T-helper 22 cell (primary cell): ENCODE measurements at places on chromosomes 11 and 22.

DNA sequence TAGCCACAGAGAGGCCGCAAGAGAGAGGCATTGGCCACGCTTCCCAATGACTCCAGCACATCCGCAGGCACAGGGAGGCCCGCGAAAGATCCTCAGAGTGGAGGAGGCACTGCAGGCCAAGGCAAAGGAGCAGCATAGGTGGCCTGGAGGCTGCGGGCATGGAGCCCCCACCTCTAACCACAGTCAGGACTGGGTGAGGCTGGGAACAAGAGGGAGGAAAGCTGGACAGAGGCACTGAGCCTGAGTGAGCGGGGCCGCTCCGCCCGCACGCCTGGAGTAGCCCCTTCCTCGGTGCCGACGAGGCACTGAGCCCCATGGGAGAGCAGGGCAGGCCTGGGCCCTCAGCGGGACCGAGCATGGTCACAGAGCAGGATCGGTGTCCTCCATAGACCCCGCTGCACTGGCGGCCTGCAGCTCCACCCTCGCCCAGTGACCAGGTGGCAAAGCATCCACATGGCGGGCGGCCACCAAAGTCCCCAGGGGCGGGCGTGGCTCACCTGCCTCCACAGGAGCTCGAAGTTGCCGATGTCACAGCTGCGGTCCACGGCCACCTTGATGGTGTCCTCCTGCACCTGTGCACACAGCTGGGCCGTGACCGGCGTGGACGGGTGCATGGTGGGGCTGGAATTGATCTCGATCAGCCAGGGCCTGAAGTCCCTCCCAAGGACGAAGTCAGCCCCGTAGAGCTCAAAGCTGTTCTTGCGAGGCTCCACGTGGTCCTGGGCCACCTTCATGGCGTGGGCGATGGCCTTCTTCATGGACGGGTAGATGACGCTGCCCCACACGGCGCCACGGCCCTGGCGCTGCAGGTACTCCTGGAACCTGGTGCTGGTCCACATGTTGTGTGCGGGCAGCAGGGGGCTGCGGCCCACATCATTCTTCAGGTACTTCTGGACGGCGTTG, 18.9 kb upstream of the IL17REL start:
- no peak for DNase-seq

DNA sequence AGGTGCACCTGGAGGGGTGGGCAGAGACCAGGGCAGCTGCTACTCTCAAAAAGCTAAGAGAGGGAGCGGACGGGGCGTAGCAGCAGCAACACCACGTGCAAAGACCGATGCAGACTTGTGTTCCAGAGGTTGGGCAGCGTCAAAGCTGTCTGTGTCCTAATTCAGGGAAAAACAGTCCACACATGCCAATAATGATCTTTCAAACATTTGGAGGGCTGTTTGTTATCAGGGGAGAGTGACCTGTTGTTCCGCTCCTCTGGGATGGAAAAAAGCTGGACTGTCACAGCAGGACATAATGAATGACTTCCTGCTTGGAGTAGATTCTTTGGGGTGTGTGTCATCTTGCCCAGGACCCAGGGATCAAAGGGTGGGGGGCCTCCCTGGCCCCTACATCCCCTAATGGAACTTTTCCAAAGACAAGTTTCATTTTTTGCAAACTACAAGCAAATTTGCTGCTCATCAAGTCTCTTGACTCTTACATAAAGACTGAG, 6.2 kb upstream of the FBLN1 start:
- DNase-seq: no peak

DNA sequence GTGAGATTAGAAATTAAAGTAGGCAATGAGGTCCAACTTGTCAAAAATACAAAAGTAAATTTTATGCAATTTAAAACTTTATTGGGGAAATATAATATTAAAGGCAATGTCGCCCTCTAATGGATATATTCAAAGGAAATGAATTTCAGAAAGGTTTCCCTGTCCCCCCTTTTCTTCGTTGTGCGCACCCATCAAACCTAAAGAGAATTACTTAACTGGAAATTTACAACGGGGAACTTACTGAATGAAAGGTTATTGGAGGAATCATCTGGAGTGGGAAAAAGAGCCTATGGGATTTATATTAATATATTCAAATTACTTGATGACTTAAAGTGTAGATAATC, 1.7 kb upstream of the ABTB2 start:
- no peak for DNase-seq

- no peak for DNase-seq
Measured at GRCh38 chr11:100929377-100929776, 200.2 kb downstream of the PGR start.

DNA sequence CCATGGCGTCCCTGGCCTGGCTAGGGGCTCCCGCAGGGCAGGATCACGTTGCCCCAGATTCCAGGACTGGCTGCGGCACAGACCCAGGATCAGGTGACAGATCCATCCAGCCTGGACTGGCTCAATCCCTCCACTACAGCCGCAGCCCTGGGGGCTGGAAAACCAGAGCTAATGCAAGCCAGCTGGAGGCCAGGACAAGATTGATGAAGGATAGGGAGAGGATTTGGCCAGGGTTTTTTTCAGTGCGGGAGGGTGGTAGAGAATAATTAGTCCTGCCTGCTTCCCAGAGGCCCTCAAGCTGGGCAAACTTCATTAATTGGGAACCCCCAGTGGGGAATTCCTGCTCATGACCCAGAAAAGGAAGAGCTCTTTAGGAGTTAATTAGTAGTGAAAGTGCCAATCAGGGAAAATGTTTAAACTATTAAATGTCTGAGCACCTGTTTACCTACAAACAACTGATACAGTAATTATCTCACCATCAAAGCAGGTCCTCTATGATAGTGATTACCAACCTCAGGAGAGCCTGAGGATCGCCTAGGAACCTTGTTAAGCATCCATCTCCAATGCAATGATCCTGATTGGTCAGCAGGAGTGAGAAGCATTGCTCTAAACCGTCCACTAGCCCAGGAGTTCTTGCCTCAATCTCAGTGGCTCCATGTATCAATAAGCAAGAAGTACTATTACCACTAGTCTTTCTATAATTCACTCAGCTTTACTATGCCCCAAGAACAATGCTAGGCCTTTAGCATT, 33.0 kb upstream of the MYOD1 start:
- DNase-seq: no peak

DNA sequence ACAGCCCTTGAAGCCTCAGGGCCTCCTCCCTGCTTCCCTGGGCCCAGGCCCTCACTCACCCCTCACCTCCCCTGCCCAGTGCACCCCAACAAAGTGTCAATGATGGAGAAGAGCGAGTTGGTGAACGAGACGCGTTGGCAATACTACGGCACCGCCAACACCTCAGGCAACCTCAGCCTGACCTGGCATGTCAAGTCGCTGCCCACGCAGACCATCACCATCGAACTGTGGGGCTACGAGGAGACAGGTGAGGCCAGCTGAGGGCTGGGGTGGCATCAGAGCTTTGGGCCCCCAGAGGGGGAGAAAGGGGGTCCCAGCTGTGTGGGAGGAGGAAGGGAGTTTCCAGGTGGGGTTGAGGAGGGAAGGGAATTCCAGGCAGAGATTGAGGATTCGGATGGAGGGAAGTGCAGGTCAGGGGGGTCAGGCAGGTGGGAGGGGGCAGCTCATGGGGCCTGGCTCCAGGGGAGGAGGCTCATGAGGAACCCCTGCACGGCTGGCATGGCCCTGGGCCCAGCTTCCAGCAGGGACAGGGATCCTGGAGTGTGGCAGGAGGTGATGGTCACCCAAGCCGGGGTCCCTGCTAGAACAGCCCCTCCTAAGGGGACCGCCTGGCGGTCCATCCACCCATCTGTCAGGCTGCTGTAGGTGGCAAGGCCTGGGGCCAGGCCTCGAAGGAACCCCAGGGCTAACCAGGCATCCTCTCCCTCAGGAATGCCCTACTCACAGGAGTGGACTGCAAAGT, 2.9 kb downstream of the SUSD2 start:
- DNase-seq: no peak
